ENCODE measurements at places on chromosomes 4 and X. TPM values are rescaled to one million over a fixed set of nuclear protein-coding genes. Genes with fewer than 3 reads are reported as not detected.

DNA sequence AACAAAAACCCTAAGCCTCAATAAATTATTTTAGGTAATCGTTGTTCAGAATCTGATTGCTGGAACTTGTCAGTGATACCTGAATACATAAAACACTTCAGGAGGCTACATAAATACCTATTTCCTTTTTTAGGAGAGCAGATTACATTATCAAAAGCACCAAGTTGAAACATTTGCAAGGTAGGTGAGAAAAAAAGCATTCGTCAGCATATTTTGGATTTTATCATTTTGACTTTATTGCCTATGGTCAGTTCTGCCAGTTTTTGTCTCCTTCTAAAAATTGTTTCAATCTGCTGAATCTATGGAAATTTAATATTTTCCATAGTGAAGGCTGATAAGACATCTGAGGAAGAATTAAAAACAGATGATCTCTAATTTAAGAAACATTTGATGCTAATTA is 16.5 kb upstream of the MAD2L1 start:
- H3K4me1 ChIP-seq = no peaks in the 10 kb centered on the region
- H3K36me3 ChIP-seq = no peaks in the 10 kb centered on the region
- no peak overlapping the region for H3K27ac ChIP-seq

- H3K27me3 ChIP-seq = no peaks in the 10 kb centered on the region
- H3K27ac ChIP-seq = no peak overlapping the region
- peaks cover 2% of the 10 kb centered on the region for H3K36me3 ChIP-seq
- DNase-seq = no peak
- H3K4me3 ChIP-seq = no peak overlapping the region
- no peaks in the 10 kb centered on the region for H3K4me1 ChIP-seq
These were observed 890 bp upstream of the NAP1L5 start for GRCh38 chr4:88698519-88698918.

GRCh38 chr4:137967480-137968190 is 274.5 kb downstream of the SLC7A11 start:
- no peak overlapping the region for H3K4me3 ChIP-seq
- no peak for DNase-seq
- no peak overlapping the region for H3K27ac ChIP-seq
- no peaks in the 10 kb centered on the region for H3K4me1 ChIP-seq
- H3K27me3 ChIP-seq = no peaks in the 10 kb centered on the region

- no peaks in the 10 kb centered on the region for H3K4me1 ChIP-seq
- H3K27ac ChIP-seq = no peak overlapping the region
- DNase-seq = no peak
These were observed 144.9 kb downstream of the C4orf33 start for GRCh38 chr4:129240816-129241215.

Gene F8A2
- not detected for polyA plus RNA-seq

DNA sequence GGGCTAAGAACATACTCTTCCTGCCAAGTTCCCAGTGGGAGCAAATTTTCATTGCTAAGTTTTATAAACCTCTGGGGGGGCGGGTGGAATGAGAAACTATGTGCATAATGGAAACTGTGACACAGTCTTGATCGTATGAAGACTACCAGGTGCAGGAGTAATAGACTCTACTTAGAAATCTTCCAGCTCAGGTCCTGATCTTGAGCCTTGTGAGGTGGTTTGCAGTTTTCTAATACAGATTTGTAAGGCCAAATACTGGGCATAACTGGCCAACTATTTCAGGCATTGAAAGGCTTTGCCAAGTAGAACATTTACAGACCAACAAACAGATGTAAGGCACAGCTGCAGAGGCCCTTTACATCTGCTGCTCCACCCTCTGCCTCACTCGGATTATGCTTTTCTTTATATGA is 89.7 kb upstream of the CBR4 start:
- no peak for DNase-seq
- no peaks in the 10 kb centered on the region for H3K4me1 ChIP-seq
- no peak overlapping the region for H3K27ac ChIP-seq

Gene P2RY4
- polyA plus RNA-seq = 5.0 TPM

Measured in small intestine (tissue), 16 donors.